ENCODE measurements at places on chromosomes 4 and X. TPM values are rescaled to one million over a fixed set of nuclear protein-coding genes. Genes with fewer than 3 reads are reported as not detected.

Gene IL21
- not detected for total RNA-seq

Gene FHIP1A
- 0.80 TPM for total RNA-seq

Gene PRKG2
- total RNA-seq, result not detected

Gene CAPN6
- total RNA-seq, result not detected

Gene CXCL3
- total RNA-seq, result 0.93 TPM

Gene DGKK
- not detected for total RNA-seq

Gene RASGEF1B
- total RNA-seq, result 0.13 TPM

Gene FTSJ1
- total RNA-seq, result 56.7 TPM

Gene BST1
- 6.0 TPM for total RNA-seq

Gene AMTN
- not detected for total RNA-seq

Gene PRRG1
- total RNA-seq, result 47.2 TPM

Gene PLK4
- 31.9 TPM for total RNA-seq

Gene CSAG2
- not detected for total RNA-seq

Gene KLB
- under 0.01 TPM for total RNA-seq

Gene STARD8
- total RNA-seq, result 20.2 TPM

Gene ERCC6L
- 16.9 TPM for total RNA-seq

Data from thoracic aorta endothelial cell (primary cell).